HCT116 (cell line): ENCODE measurements at places on chromosomes 3 and 15. TPM values are rescaled to one million over a fixed set of nuclear protein-coding genes. Genes with fewer than 3 reads are reported as not detected.

DNA sequence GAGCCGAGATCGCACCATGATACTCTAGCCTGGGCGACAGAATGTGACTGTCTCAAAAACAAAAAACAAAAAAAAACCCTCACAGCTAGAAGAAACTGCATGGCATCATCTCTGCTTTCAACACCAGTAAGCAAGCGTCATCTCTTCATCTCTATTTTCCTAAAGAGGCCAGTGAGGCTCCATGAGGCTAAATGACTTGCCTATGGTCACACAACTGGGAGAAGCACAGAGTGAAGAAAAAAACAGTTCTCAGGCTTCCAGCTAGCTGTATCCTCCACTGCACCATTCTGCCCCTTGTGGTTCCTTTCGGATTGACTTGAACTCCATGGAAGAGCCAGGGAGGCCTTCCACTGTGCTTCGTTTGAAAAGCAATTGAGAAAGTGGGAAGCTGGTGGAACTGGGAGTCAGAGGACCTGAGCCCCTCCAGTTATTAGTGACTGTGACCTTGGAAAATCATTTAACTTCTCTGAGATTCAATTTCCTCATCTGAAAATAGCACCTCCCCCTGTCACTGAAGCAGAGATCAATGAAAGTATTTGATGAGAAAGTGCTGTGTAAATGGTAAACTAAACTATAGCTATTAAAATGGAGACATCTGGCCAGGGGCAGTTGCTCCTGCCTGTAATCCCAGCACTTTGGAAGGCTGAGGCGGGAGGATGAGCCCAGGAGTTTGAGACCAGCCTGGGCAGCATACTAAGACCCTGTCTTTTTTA lies 32.1 kb upstream of the DENND4A start:
- H3K27me3 ChIP-seq = no peaks in the 10 kb centered on the region
- H3K36me3 ChIP-seq = no peaks in the 10 kb centered on the region
- no peak overlapping the region for H3K4me3 ChIP-seq
- DNase-seq = peak; percentile 58
- no peak overlapping the region for H3K27ac ChIP-seq

GRCh38 chr3:24341668-24342067 lies 153.0 kb downstream of the THRB start:
- DNase-seq = no peak
- no peaks in the 10 kb centered on the region for H3K4me1 ChIP-seq
- H3K4me3 ChIP-seq = no peak overlapping the region
- H3K27me3 ChIP-seq = no peaks in the 10 kb centered on the region

DNA sequence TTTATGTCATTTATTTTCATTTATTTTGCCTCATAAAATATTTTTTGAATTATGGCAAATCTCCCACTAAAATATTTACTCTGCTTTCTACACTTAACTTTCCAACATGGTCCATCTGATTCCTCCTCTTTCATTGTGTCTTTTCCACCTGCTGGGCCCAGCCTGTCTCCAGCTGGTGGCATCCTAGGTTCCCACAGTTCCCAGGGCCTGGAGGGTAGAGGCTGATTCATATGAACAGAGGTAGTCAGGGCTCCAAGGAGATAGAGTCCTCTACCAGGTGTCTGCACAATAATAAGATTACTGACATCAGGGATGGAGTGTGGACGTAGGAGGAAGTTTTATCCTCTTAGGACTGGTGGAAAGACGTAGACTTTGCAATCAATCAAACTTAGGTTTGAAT lies 14.3 kb downstream of the ZBTB38 start:
- H3K36me3 ChIP-seq = no peaks in the 10 kb centered on the region; the same call in 1 of the 2 replicates
- H3K4me3 ChIP-seq = no peak overlapping the region
- H3K27me3 ChIP-seq = no peaks in the 10 kb centered on the region

GRCh38 chr15:31399544-31400171 lies 73.0 kb downstream of the KLF13 start:
- H3K4me3 ChIP-seq = no peak overlapping the region
- no peak overlapping the region for H3K27ac ChIP-seq
- no peak for DNase-seq
- no peaks in the 10 kb centered on the region for H3K36me3 ChIP-seq
- H3K27me3 ChIP-seq = no peaks in the 10 kb centered on the region
- peaks cover 34% of the 10 kb centered on the region for H3K4me1 ChIP-seq

- H3K27me3 ChIP-seq = peaks cover 25% of the 10 kb centered on the region; the same call in 1 of the 2 replicates
- no peak overlapping the region for H3K4me3 ChIP-seq
- H3K4me1 ChIP-seq = no peaks in the 10 kb centered on the region
- no peaks in the 10 kb centered on the region for H3K36me3 ChIP-seq
Measured at GRCh38 chr3:140499114-140499757, 178.6 kb upstream of the TRIM42 start.

DNA sequence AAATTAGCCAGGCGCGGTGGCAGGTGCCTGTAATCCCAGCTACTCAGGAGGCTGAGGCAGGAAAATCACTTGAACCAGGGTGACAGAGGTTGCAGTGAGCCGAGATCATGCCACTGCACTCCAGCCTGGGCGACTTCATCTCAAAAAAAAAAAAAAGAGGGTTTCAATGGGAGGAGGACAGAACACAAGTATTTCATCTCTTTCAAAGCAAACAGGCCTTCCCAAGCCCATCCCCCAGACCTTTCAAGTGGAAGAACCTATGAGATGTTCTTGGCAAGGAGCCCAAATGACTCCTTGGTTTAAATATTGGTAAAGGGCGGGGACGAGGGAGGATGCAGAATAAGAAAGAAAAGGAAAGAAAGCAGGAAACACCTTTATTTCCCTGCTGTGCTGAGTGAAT lies 62.2 kb upstream of the MCF2L2 start:
- H3K27me3 ChIP-seq = no peaks in the 10 kb centered on the region
- DNase-seq = no peak
- no peaks in the 10 kb centered on the region for H3K36me3 ChIP-seq
- H3K4me1 ChIP-seq = no peaks in the 10 kb centered on the region
- H3K27ac ChIP-seq = no peak overlapping the region

DNA sequence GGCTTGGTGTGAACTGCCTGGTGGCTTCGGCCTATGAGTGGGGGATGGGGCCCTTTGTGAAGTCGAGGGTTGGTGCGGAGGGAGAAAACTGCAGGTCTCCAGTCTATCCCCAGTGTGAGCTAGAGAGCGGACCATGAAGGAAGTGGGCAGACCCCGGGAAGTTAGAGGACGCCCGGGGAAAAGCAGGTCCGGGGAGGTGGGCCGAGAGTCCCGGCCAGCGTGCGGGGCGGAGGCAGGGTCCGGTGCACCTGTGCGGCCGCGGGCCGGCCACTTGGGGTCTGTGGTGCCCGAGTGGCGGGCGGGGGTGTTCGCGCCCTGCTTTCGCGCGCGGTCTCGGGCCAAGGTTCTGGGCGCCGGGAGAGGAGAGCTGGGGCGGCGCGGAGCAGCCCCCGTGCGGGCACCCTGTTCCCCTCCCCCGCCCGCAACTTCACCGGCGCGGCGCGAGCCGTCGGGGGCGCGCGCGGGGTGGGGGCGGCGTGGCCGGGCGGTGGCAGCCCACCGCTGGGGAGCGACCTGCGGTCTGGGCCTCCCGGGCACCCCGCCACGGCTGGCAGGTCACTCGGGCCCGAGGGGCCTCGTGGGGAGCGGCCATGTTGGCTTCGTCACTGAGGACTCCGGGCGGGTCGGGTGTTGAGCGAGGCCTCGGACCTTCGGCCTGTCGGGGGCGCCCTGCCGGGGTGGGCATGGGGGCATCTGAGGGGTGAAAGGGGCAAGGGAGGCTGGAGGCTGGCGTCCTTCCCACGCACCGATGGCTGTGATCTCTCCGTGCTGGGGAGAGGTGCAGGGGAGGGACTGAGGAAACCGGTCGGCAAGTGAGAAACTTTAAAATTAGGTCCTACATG lies 4.8 kb downstream of the UBE2E1 start:
- H3K4me3 ChIP-seq = no peak overlapping the region
- peaks cover 10% of the 10 kb centered on the region; the same call in 1 of the 2 replicates for H3K4me1 ChIP-seq
- no peaks in the 10 kb centered on the region for H3K36me3 ChIP-seq

DNA sequence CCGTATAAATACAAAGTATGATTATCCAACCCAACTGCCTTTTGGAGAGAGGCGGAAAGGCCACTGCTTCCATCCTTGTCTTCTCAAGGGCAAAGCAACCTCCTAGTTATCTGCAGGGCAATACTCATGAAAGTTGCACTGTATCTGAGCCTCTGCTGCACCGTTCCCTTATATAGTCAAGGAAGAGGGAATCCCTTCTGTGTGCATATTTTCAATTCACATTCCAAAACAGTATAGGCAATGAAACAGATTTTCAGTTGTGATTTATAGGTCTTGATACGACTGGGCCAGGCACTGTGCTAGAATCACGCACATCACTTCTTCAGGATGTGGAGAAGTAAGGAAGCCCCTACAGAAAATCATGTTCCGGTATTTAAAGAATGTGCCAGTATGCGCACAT lies 455.7 kb downstream of the FOXP1 start:
- H3K36me3 ChIP-seq = no peaks in the 10 kb centered on the region
- no peaks in the 10 kb centered on the region for H3K27me3 ChIP-seq
- no peaks in the 10 kb centered on the region for H3K4me1 ChIP-seq
- no peak overlapping the region for H3K4me3 ChIP-seq
- no peak for DNase-seq

- H3K4me3 ChIP-seq = no peak overlapping the region
- H3K36me3 ChIP-seq = no peaks in the 10 kb centered on the region
- DNase-seq = no peak
- H3K4me1 ChIP-seq = no peaks in the 10 kb centered on the region
Measured at GRCh38 chr15:91099616-91099994, 452 bp upstream of the SV2B start.

DNA sequence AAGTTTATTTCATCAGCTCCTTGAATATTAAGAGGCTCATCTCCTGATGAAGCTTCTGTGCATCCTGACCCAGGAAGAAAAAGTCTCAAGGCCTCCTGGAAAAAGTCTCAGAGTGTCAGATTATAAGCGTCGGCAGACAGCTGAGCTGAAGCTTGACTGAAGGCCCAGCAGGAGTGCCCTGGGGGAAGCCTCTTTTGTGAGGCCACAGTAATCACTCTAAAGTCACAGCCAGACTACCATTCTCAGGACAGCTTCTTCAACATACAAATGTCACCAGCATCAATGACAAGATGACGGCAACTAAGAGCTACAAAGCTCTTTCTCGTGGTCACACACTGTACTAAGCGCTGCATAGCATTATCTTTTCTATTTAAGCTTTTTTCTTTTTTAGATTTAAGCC lies 72.7 kb upstream of the LRRN1 start:
- H3K4me3 ChIP-seq = no peak overlapping the region
- H3K36me3 ChIP-seq = no peaks in the 10 kb centered on the region
- H3K27me3 ChIP-seq = no peaks in the 10 kb centered on the region
- no peak overlapping the region for H3K27ac ChIP-seq
- DNase-seq = no peak
- H3K4me1 ChIP-seq = no peaks in the 10 kb centered on the region

GRCh38 chr15:101191242-101191641 lies 60.6 kb downstream of the CHSY1 start:
- no peak overlapping the region for H3K4me3 ChIP-seq
- H3K27me3 ChIP-seq = no peaks in the 10 kb centered on the region
- no peak overlapping the region for H3K27ac ChIP-seq
- no peaks in the 10 kb centered on the region for H3K4me1 ChIP-seq

DNA sequence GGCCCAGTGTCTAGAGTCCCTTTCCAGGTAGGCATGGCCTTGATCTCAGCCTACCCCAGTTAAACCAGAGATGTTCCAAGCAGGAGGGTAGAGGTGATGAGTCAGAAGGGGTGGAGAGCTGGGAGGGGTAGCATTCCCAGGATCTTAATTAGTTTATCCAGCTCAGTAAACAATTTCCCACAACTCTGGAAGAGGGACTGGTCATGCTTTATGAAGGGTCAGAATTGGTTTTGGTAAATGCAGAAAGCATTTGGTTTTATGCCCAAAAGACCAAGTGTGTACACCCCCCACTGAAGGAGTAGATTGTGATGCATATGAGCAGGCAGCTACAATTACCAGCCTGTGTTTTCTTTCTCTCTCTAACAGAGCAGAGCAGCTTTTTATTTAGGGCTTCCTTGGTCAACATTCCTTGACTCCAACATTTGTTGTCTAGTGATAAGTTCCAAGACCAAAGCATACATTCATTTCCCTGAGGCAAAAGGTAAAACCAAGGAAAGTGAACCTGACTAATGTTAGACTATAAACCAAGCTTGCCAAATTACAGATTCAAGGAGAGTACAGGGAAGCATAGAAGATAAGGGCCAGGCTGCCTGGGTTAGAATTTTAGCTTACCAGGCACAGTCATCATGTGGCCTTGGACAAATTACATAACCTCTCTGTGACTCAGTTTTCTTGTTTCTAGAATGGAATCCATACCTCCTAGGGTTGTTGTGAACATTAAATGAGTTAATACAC lies 17.6 kb downstream of the EXOSC7 start:
- H3K4me3 ChIP-seq = no peak overlapping the region
- peaks cover 49% of the 10 kb centered on the region; the same call in 1 of the 2 replicates for H3K36me3 ChIP-seq
- peak overlapping the region; percentile 37 for H3K27ac ChIP-seq

GRCh38 chr15:55742927-55743728 lies at the start of gene PRTG:
PRTG (minus strand) TSS chr15:55743152; CDS start chr15:55742931, 221 bp downstream.
- DNase-seq = no peak
- peaks cover 5% of the 10 kb centered on the region; the same call in 1 of the 2 replicates for H3K4me1 ChIP-seq
- no peaks in the 10 kb centered on the region for H3K36me3 ChIP-seq

- H3K36me3 ChIP-seq = no peaks in the 10 kb centered on the region
- H3K27ac ChIP-seq = no peak overlapping the region
- no peak for DNase-seq
- H3K4me3 ChIP-seq = no peak overlapping the region
- no peaks in the 10 kb centered on the region for H3K27me3 ChIP-seq
Measured at GRCh38 chr3:187382609-187383151, 14.5 kb downstream of the RTP4 start.

GRCh38 chr3:35602395-35602936 lies 36.9 kb upstream of the ARPP21 start:
- H3K4me3 ChIP-seq = no peak overlapping the region
- no peak overlapping the region for H3K27ac ChIP-seq
- H3K4me1 ChIP-seq = no peaks in the 10 kb centered on the region
- H3K27me3 ChIP-seq = no peaks in the 10 kb centered on the region

GRCh38 chr3:48433472-48434118 lies 3.7 kb upstream of the PLXNB1 start:
- H3K4me3 ChIP-seq = peak overlapping the region; percentile 46
- peak overlapping the region; percentile 62 for H3K27ac ChIP-seq
- no peaks in the 10 kb centered on the region for H3K27me3 ChIP-seq
- no peaks in the 10 kb centered on the region for H3K36me3 ChIP-seq

DNA sequence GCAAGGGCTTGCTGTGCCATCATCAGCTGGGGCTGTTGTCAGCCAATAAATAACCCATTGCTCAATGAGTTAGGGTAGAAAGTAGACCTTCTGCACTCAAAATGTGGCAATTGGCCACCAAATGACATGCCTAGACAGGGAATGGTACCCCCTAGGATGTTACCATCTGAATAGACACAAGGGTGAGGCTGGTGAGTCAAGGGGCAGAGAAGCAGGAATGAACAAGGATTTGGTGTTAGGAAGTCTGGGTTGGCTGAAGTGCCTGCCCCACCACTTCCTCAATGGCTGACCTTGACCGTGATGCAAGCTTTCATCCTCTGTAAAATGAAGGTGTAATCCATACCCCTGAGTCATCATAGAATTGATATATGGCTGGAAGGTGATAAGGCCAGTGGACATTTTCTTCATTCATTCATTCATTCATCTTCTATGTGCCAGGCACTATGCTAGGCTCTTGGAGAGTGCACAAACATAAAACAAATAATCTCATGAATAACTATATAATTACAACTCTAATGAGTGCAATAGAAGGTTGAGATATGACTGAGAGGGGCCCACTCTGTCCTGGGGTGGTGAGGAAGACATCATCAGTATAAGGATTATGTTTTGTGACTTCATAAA lies 4.4 kb upstream of the CA12 start:
- no peak for DNase-seq
- H3K4me3 ChIP-seq = no peak overlapping the region
- peaks cover 29% of the 10 kb centered on the region for H3K4me1 ChIP-seq
- no peak overlapping the region for H3K27ac ChIP-seq

The CLDN1 gene
- 0.20 TPM for total RNA-seq

The SLC9C1 gene
- 0.79 TPM for total RNA-seq

The PIGZ gene
- total RNA-seq = 1.4 TPM

The DHFR2 gene
- total RNA-seq = 1.8 TPM

The IL5RA gene
- total RNA-seq = not detected

The CCR3 gene
- not detected for total RNA-seq

The MB21D2 gene
- 2.8 TPM for total RNA-seq

The GOLGA8S gene
- 0.15 TPM for total RNA-seq

The CHRNA7 gene
- 6.8 TPM for total RNA-seq

The PAQR9 gene
- total RNA-seq = 0.17 TPM
